ENCODE measurements at places on chromosomes 11 and 22.

DNA sequence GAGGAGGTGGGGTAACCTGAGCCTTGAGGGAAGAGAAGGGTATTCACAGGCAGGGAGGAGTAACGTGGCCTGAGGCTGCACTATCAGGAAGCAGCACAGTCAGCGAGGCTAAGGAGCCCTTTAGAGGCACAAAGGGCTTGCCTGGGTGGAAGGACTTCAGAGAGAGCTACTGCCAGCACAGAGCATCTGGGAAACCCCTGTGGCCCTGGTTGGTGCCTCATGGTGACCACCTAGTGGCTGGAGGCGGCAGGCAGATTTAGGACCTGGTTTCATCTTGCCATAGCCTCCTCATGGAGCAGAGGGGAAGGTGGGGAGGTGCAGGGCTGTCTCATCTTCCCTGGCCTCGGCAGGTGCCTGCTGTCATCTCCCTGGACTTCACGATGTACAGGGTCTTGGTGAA lies 64.5 kb downstream of the MPPED1 start:
- no peak for DNase-seq

DNA sequence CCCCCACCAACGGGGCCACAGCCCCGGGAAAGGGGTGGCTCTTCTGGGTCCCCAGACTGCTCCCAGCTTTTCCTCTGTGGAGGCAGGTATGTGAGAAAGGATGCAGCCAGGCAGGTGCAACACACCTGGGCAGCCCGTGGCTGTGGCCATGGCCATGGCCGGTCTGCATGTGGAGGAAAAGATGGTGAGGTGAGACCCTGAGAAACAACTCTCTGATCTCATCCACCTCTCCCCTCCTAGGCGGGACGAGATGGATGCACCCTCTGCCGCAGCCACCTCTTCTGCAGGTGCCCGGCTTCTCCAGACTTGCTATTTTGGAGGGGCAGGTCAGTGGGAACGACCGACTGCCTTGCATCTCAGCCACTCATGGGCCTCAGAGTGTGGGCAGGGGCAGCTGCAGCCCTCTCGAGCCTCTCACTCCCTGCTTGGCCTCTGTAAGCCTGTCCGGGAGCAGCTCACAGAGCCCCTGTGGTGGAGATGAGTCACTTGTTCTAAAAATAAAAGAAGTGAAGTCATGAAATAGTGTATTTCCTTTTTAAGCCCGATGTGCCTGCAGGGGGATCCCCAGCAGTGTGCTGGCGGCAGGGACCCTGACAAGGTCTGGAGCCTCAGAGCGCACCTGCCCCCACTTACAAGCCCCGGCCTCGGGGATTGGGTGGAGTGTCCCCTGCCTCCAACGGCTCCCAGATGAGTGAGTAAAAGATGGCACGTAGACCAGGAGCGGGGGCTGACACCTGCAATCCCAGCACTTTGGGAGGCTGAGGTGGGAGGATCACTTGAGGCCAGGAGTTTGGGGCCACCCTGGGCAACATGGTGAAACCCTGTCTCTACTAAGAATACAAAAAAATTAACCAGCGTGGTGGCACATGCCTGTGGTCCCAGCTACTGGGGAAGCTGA lies 10.7 kb downstream of the SMIM38 start:
- no peak for DNase-seq

DNA sequence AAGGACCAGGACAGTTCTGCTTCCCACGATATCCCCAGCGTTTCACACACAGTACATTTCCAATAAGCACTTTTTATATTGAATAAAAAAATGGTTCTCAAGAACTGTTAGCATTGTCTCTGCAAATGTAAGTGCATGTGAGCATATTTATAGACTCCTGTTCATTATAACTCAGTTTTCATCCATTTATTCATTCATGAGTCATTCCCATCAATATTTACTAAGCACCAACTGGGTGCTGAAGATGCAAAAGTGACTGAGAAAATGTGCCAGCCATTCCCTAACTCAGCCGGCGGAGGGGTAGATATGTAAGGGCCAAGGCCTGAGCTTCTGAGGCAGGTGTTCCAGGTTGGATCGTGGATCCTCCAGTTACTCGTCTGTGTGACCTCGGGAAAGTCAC lies 64.8 kb downstream of the CACNG2 start:
- DNase-seq: no peak

GRCh38 chr11:68089679-68090078 lies 31.5 kb downstream of the CHKA start:
- DNase-seq: no peak

DNA sequence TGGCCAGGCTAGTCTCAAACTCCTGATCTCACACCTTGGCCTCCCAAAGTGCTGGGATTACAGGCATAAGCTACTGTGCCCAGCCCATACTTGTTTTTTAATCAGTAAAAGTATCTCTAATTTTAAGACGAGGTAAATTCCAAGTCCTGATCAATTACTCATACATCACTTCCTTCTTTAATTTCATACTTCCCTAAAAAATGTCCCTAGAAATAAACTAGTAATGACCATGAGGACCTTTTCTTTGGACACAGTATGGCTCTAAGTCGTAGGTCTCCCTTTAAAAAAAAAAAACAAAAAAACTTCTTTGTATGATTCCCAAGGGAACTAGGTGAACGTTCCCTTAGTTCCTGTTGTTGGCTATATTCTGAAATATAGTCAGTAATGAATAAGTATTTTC lies 29.8 kb downstream of the NUP98 start:
- no peak for DNase-seq

- no peak for DNase-seq
Observed at GRCh38 chr11:62539238-62539925, 7.2 kb downstream of the AHNAK start.

GRCh38 chr11:119427279-119427678 lies 4.3 kb upstream of the THY1 start:
- DNase-seq: no peak

- no peak for DNase-seq
Observed at GRCh38 chr11:2700415-2701211, 819 bp upstream of the KCNQ1OT1 start.

DNA sequence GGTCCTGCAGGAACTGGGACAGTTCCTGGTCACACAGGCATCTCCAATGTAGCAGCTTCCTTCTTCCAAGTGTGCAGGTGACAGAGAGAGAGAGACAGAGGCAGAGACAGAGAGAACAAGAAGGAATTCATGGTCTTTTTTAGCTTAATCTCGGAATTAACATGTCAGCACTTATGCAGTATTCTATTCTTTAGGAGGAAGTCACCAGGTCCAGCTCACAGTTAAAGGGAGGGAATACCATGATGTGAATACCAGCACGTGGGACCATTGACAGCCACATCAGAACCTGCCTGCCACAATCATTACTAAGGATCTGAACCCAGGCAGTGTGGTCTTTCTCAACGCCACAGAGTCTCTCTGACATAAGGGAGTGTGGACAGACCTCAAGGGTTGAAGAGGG lies 341.6 kb downstream of the MN1 start:
- DNase-seq: no peak

- DNase-seq: no peak
Observed at GRCh38 chr11:34856251-34856650, 59.9 kb downstream of the APIP start.

DNA sequence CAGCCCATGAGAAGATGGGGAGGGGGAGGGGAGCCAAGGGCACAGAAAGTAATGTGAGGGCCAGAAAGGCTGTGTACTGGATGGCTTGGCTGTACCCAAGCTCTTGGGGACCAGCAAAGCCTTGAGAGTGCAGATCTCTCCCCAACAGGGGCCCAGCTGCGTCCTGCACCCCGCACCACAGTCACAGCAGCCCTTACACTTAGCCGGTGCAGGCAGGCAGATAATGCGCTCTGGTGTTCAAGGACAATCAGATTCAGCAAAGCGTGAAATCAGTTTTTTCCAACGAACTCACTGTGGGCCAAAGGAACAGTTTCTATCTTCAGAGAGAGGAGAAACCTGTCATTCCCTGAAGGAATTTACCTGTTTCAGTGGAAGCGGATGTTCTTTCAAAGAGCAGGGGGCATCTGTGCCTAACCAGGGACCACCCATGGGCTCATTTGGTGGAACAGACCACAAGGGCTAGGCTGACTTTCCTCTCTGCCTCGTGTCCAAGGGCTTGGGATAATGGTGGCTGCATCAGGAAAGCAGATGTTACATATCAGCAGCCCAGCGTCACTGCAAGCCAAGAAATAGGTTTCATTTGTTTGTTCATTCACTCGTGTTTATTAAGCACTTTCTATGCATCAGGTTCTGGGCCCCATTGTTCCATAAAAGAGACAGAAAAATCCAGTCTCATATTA lies 81.2 kb upstream of the SPON1 start:
- no peak for DNase-seq

- no peak for DNase-seq
Observed at GRCh38 chr22:39220890-39221850, 23.6 kb downstream of the PDGFB start.

GRCh38 chr22:37259540-37260029 lies 15.5 kb upstream of the RAC2 start:
- DNase-seq: no peak

Data from stimulated activated CD8-positive, alpha-beta memory T cell treated with anti-CD3 and anti-CD28 coated beads, Interleukin-4, amount 100 ng/mL, for 1 hour (primary cell).